NCI-H226 (cell line): ENCODE measurements at places on chromosomes 6 and 20.

- DNase-seq = no peak
Measured at GRCh38 chr6:167558246-167559177, 233.6 kb downstream of the TTLL2 start.

DNA sequence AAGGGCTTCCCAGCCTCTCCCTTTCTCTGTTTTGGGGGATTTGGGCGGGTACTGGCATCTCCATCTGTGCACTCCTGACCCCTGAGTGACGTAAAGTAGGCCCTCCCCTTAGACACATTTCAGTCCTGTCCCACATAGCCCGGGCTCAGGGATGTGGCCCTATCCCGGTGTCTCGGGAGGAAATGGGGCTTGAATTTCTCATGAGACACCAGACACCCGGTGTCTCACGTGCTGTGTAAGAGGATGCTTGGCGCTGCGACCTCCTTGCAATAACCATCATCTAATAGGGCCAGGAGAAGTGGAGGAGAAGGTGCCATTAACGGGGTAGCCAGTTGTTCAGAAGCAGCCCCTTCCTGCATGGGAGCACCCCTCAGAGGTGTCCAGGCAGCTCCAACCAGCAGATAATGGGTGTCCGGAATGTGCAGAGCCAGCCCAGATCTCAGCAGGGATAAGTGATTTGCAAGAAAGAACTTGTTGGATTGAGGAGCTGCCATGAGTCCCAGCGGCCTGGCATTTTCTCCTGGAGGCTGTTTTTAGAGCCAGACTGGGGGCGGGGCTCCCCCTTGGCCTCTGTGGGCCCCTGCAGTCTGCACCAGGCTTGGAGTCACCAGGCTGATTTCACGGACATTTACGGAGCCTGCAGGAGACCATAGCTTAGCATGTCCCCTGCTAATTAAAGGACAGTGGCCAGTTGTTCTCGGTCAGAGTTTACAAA lies 372.0 kb downstream of the PREX1 start:
- DNase-seq = no peak

DNA sequence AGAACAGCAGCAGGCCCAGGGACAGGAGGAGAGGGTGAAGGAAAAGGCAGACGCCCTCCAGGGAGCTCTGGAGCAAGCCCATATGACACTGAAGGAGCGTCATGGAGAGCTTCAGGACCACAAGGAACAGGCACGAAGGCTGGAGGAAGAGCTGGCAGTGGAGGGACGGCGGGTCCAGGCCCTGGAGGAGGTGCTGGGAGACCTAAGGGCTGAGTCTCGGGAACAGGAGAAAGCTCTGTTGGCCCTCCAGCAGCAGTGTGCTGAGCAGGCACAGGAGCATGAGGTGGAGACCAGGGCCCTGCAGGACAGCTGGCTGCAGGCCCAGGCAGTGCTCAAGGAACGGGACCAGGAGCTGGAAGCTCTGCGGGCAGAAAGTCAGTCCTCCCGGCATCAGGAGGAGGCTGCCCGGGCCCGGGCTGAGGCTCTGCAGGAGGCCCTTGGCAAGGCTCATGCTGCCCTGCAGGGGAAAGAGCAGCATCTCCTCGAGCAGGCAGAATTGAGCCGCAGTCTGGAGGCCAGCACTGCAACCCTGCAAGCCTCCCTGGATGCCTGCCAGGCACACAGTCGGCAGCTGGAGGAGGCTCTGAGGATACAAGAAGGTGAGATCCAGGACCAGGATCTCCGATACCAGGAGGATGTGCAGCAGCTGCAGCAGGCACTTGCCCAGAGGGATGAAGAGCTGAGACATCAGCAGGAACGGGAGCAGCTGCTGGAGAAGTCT lies 25.5 kb downstream of the C20orf173 start:
- no peak for DNase-seq

- DNase-seq = peak; percentile 6
Measured at GRCh38 chr6:98203170-98203806, 631.1 kb upstream of the POU3F2 start.

DNA sequence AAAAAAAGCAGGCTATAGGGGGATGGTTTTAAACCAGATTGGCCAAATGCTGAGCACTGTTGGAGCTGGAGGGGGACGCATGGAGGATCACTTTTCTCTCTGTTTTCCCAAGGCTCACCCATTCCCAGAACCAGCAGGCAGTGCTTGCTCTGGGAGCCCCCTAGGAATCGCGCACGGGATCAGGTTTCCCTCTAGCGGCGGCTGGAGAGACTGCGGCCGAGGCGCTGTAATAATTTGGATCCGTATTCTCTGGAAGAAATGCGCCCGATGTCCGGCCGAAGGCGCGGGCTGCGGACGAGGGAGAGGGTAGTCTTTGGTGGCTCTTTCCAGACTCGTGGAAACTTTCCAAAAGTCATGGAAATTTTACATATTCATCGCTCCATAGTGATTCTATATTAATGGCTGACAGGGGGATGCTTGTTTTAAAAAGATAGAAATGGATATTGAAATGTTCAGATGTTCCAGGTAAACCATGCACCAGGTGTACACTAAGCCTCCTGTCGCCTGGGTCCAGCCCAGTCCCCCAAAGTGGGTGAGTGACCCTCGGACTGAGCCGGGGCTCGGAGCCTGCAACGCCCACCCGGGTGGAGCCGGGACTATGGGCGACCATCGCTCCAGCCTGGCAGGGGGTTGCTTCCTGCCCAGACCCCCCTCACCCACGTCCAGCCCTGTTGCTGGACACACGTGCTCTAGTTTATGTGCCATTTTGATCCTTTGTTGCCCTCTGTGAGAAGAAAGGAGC lies 78.7 kb upstream of the PHACTR3 start:
- DNase-seq = peak; percentile 20

- no peak for DNase-seq
Measured at GRCh38 chr20:24588725-24589340, 119.4 kb downstream of the SYNDIG1 start.

GRCh38 chr6:9851541-9852380 lies 563.1 kb downstream of the TFAP2A start:
- DNase-seq = peak; percentile 74
